Stimulated activated CD8-positive, alpha-beta memory T cell treated with anti-CD3 and anti-CD28 coated beads, Interleukin-15, amount 100 ng/mL, for 1 hour (primary cell): ENCODE measurements at places on chromosomes 3 and 15.

GRCh38 chr3:189331002-189331418, 159.2 kb downstream of the TPRG1 start:
- no peak for DNase-seq

DNA sequence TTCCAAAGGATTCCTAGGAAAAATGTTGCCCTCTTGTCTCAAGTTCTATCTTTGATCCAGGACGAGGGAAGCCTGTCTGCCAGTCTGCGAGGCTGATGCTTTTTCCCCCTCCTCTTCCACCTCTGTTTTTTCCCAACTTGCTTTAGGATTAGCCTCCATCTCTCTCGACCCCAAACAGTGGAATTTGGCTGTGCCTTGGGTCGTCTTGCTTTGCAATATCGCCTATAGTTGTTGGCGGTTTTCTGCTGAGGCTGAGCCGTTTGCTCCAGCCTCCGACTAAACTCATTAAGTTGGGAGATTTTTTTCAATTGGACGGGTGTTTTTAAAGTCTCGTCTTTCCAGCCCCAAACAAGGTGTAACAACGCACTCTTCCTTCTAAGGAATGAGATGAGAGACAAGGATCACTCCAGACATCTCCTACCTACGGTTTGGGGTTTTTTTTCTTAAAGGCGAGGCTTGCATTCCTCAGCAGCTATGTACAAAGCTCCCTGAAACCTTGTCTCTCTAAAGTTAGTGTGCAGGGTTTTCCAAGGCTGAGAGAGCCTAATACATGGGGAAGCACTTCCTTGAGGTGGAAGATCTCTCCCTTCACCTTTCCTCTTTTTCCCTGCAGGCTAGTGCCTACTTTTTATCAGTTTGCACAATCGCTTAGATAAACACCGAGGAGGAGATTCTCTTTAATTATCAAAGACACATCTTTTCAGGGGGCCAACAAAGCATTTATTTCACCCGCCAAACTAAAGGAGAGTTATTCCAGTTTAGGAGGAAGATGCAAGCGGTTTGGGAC, 4.8 kb upstream of the NR2F2 start:
- DNase-seq: no peak

GRCh38 chr3:81735334-81735733, 26.1 kb downstream of the GBE1 start:
- no peak for DNase-seq

DNA sequence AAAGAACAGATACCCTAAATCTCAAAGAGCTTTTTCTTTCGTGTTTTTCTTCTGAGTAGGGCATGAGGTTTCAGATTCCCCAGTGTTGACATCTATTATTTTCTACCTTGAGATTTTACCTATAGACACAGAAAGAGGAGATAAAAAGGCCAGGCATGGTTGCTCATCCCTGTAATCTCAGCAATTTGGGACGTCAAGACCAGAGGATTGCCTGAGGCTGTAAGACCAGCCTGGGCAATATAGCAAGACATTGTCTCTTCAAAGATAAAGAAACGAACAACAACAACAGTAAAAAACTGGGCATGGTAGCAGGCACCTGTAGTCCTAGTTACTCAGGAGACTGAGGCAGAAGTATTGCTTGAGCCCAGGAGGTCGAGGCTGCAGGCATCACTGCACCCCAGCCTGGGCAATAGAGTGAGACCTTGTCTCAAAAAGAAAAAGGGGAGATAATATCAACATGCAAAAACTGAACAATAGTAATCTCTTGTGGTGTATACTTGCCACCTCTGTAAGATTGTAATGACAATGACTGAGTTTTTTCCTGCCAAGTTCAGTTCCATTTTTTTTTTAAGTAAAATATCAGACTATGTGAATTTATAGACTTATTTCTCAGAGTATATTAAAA, 71.3 kb downstream of the MBNL1 start:
- no peak for DNase-seq

GRCh38 chr15:28927043-28927442, 41.3 kb downstream of the APBA2 start:
- no peak for DNase-seq

- no peak for DNase-seq
These were observed 15.3 kb downstream of the NR2F2 start for GRCh38 chr15:96345560-96346399.

GRCh38 chr3:2938711-2939110, 171.5 kb downstream of the IL5RA start:
- no peak for DNase-seq

- DNase-seq: no peak
These were observed 11.3 kb upstream of the ARHGEF3 start for GRCh38 chr3:56812754-56813652.

- no peak for DNase-seq
These were observed 345.8 kb upstream of the ROBO2 start for GRCh38 chr3:76694063-76694462.

DNA sequence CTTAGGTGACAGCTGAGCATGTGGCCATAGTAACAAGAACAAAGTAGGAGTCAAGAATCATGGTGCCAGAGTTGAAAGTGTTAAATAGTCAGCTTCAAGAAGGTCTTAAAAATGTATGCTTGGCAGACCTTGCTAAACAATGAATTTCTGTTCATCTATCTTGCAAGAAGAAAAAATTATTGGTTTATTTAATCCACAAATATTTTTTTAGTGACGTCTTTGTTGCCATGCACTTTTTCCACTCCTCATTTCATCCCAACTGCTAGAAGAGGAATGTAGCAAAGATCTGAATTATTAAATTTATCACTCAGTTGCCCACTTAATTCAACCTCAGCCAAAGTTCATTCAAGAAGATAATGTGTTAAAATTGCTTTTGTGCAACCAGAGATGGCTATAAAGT, 3.2 kb upstream of the SLC4A7 start:
- no peak for DNase-seq

- no peak for DNase-seq
These were observed 300.7 kb upstream of the SATB1 start for GRCh38 chr3:18725668-18726407.

DNA sequence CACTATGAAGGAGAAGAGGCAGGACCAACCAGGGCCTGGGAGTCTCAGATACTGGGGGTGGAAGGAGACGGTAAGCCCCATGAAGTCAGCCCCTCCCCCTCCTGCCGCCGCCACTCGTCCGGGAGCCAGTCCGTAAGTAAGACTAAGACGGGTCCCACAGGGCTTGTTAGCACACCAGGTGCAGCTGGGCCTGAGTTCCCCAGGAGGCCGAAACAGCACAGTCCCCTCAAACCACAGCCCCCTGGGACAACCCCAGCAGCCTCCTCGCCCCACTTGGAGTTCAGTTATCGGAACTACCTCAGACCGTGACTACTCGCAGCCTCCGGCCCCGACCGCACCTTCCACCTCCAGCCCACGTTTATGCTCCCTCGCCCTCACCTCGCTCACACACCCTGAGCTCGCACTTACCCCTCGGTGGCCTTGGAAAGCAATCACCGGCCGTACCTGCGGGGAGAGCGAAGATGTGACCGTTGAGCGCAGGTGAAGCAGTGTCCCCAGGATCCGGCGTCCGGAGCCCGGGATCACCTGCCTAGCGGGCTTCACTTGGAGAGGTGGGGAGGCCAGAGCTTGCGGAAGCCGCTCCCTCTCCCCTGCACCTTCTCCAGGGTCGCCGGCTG, 557 bp downstream of the ELL3 start:
- no peak for DNase-seq

GRCh38 chr15:72783640-72784455, at the start of gene ADPGK:
Gene ADPGK, minus strand, starts transcription at chr15:72783758. Its CDS starts 67 bp downstream, at chr15:72783691.
- peak; percentile 85 for DNase-seq

- DNase-seq: no peak
These were observed 75.9 kb upstream of the FGF12 start for GRCh38 chr3:192802957-192803899.
